ENCODE measurements at places on chromosomes 13 and 19.

GRCh38 chr19:30668521-30669155 lies 296.5 kb downstream of the ZNF536 start:
- no peak for DNase-seq

- DNase-seq, result no peak
These were observed 21.0 kb upstream of the HOMER3 start for GRCh38 chr19:18961767-18962620.

- DNase-seq, result no peak
These were observed 439 bp downstream of the DZIP1 start for GRCh38 chr13:95643936-95644598.

GRCh38 chr13:36986462-36987240 lies 12.5 kb downstream of the ALG5 start:
- DNase-seq, result no peak

DNA sequence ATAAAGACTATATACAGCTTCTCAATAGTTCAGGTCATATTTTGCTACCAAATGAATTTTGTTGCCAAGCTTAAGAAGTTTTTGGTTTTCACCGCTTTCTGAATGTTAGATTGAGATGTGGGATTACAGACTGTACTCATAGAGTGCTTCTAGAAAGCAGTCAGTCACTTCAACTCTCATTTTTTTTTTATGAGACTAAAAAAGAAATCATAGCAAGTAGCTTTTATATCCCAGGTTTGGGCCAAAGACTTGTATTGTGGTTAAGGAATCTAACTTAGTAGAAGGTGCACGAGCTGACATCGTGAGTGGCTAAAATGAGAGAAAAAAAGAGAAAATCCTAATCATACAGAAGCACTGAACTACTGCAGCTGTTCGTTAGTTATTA lies 2.2 kb upstream of the USPL1 start:
- no peak for DNase-seq

DNA sequence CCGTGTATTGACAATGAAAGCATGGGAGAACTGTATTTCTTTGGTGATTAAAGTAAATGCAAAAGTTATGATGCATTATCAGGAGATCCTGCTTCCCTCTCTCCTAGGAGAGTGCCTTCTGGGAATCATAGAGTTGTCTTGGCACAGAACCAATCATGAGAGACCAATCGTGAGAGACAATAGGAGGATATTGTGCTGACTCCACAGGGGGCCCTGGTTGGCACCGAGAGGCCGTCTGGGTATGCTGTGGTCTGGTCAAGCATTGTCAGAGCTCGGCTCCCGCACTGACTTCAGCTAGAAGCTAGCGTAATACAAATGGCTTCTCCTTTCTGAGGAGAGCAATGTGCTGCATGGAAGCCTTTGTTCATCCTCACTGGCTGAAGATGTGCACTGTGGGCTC lies 131.5 kb upstream of the GJB6 start:
- DNase-seq, result no peak

GRCh38 chr19:918481-919198 lies 1.5 kb downstream of the KISS1R start:
- no peak for DNase-seq

DNA sequence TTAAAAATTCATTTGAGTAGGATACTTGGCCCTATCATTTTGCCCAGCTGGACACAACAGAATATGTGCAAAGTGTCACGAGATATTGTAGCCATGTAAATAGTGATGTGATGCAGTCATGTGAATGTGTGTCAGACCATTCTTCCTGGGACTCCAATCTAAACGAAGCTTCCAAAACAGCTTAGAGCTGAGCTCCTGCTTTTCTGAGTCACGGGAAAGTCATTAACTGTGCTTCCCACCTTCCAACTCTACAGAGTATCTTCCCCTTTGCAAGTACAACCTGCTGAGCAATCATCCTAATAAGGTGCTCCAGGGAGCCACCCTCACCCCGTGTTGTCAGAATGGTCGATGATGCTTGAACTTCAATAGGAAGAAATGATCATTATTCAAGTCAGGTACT lies 294.7 kb downstream of the MYO16 start:
- no peak for DNase-seq

- DNase-seq, result no peak
These were observed 10.5 kb downstream of the CDADC1 start for GRCh38 chr13:49258089-49258796.

DNA sequence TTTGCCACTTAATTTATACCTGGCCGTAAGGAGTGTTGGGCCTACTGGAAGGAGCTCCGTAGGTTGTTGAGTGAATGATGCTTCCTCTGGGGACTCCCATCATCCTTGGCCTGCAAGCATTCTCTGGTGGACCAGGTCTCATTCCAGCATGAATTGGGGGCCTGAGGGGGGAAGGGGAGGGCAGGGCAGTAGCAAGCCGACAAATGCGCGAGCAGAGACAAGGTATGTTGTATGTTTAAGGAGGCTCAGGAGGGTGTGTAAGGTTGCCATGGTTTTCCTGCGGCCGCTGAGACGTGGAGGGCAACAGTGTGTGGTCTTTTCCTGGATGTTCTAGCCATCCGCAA lies 749 bp downstream of the ZNF264 start:
- DNase-seq, result no peak

DNA sequence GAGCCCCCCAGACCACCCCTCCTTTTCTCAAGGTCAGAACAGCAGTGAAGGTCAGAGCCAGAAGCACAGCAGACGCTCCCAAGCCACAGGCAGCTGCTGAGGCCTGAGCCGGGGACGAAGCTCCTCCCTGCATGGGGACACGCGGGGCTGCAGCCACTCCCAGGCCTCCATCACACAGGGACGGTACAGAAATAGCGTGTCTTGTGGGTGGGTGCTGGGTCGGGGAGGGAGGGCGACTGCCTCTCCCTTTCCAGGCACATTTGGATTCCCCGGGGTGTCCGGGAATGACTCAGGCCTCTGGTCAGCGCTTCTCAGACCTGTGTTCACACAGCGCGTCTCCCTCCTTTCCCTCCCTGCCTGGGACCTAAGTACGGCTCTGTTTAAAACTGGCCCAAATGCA lies 33.2 kb downstream of the RASA3 start:
- no peak for DNase-seq

DNA sequence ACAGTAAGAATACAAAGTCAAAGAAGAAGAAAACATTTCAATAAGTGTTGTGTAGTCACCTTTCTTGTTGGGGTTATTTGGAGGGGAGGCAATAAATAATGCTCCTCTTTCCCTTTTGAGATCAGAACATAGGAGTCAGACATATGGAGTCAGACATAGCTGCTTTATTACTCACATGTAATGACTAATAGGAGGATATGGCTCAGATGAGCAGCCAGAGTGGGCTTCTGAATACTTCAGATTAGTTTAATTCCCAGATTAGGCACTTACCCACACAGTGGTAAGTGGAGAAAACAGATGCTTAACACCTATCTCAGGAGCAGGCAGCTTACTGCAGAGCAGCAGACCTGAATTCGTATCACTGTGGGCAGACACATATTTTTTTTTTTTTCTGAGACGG lies 31.7 kb upstream of the C1QTNF9B start:
- no peak for DNase-seq
